NCI-H69 (cell line): ENCODE measurements at places on chromosomes 4 and X.

- DNase-seq = peak; percentile 7
These were observed 264.9 kb upstream of the PRPS2 start for GRCh38 chrX:12526306-12526705.

- peak; percentile 55 for DNase-seq
These were observed 591.1 kb upstream of the BOD1L1 start for GRCh38 chr4:14218641-14219040.

DNA sequence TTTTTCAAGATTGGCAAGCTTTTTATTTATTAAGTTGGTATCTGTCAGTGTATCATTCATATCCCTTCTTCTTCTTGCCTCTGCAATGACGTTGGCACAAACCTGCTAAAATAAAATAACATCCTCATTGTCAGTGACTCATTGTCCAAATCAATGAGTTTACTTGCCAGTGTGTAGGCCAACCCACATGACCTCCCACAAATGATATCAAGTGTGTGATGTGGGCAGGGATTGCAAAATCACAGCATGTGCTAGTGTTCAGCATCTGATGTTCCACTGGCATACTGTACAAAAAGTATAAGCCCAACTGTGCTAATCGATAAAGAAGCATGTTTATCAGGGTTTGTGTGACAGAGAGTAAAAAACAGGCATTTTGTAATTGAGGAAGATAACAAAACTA is 25.5 kb downstream of the GPAT3 start:
- peak; percentile 10 for DNase-seq

DNA sequence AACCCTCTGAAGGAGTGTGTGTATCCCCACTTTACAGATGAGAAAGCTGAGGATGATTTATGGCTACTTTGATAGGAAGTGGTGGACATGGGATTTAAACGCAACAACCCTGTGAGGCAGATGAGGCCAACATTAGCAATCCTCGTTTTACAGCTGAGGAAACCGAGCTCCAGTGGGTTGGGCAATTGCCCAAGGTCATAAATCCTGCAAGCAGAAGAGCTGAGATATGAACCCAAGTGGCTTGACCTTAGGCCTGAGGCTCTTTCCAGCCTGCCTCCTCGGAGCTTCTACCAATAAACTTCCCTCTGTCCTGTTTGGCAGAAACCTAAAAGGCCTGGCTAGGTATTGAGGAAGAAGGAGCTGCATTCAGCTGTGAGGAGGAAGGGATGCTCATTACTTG is 185.5 kb upstream of the RBPJ start:
- no peak for DNase-seq

- DNase-seq = no peak
These were observed 148.2 kb downstream of the COMMD8 start for GRCh38 chr4:47315346-47315745.

GRCh38 chrX:38052096-38052495 is 45.7 kb downstream of the SYTL5 start:
- no peak for DNase-seq

GRCh38 chr4:5389756-5390310 is 318.5 kb downstream of the EVC2 start:
- DNase-seq = no peak

DNA sequence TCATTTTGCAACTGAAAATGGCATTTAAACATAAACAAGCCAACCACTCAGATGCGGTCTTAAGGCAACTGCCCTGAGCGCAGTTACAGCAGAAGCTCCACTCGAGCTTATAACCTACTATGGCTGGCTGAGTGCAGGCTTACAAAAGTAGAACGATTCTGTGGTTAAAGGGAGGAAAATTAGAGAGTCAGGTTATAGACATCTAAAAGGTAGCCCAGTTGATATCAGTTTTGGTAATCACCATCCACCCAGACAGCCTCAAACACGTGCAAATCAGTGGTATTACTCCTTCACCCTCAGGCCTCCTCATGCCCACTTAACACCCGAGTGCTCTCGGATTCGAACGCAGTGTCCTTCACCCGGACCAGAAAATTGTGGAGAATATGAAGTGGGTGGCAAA is 3.1 kb downstream of the LEF1 start:
- peak; percentile 49 for DNase-seq

- DNase-seq = peak; percentile 77
These were observed 29.0 kb downstream of the VCX3A start for GRCh38 chrX:6505960-6506359.

- DNase-seq = no peak
These were observed 1091.8 kb downstream of the RAPGEF2 start for GRCh38 chr4:160194716-160195115.

GRCh38 chrX:40415675-40416074 is 165.1 kb upstream of the ATP6AP2 start:
- DNase-seq = peak; percentile 87

GRCh38 chr4:1540601-1541375 is 134.5 kb upstream of the NKX1-1 start:
- no peak for DNase-seq

- no peak for DNase-seq
These were observed 46.2 kb downstream of the FAM9B start for GRCh38 chrX:8987672-8988250.

DNA sequence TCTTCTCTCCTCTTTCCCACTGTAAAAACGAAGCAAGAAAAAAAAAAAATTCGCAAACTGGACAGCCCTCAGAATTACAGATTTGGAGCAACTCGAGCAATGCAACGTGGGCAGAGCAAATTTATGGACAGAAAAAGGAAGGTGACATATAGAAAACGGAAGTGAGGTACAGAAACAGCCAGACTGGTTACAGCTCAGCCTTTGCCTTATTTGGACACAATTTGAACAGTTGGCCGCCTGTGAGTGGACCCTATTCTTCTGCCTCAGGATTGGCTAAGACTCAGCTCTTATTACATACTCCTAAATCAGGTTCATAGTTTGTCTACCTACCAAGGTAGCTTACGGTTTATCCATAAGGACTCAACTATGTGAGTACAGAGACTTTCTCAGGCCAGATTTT is 98.8 kb downstream of the SOWAHB start:
- DNase-seq = no peak

DNA sequence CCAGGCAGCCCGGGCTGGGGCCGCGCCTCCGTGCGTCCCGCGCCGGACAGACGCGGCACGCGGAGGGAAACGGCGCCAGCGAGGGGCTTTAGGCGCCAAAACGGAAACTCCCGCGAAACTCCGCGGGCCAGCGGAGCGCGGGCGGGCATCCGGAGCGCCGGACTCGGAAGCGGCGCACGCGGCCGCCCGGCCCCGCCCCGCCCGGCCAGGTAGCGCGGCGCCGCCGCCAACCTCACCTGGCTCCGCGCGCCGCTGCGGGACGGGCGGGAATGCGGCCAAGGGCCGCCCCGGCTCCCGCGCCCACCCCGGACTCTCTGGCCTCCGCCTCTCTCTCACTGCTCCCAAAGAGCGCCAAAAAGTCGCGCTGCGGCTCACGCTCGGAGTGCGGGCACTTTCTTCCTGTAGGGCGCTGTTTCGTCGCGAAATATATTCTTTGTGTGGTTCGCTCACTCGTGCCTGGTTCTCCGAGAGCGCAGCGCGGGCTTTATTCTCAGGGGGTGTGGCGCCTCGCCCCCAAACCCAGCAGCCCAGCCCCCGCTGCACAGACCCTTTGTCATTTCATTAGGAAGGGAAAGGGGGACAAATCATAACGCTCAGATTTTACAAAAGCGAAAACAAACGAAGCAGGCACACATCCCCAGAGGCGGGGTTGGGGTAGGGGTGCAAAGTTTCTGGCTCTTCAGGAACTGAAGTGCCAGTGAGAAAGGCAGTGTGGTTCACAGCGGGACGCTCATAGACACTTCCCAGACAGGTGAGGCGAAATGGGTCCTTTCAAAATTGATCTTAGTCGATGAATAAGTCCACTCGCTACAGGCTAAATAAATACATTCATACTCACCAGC is 961 bp upstream of the MBNL3 start:
- DNase-seq = peak; percentile 65

DNA sequence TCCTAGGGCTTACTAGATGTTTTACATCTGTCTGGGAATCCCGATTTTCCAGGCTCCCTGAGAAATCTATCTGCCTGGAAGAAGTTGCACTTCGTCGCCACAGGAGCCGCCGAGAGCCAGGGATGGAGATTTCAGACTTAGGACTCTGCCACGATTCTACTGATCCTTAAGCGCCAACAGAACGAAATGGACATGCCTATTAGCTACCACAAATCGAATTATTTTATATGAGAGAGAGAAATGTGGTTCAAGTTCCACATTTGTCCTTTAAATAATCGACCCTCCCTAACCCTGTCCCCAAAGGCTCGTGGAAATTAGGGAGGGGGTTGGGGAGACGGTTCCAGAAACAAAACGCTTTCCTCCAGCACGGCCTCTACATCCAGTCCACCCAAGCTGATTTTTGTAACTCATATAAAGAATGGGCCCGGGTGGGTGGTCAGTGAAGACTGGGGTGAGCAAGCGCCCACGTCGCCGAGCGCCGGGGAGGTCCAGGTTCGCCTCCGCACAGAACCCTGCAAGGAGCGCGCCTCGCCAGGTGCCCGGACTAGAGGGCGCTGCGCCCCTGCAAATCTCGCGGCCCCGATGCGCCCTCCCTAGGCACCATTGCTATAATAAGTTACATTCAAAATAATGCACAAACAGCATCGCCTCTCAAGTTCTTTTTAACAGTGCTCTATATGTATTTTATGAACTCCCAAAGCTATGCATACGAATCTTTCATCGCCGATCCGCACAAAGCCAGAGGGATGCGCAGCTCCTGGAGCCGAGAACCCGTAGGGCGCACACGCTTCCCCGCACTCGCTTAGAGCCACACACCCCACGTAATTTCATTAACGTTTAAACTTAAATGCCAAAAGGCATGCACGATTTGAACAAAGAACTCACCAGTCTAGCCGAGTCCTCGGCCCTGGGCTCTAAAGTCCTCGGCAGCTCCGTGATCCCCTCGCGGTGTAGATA is 2.1 kb upstream of the FAT1 start:
- peak; percentile 75 for DNase-seq

GRCh38 chrX:20224814-20225487 is 41.8 kb downstream of the RPS6KA3 start:
- no peak for DNase-seq

DNA sequence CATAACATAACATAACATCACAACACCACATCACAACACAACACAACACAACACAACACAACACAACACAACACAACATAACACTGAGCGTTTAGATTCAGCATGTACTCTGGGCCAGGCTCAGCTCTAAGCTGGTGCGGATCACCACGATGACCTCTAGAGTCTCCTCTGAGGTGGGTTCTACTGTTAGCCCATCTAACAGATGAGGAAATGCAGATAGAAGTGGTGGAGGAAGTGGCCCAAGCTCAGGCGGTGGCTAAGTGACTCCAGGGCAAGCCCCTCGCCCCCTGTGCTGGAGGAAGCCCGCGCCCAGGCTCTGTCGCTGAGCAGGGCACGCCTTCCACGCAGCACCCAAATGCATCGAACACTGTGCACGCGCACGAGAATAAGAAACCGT is 45.3 kb upstream of the CDKN2AIP start:
- no peak for DNase-seq

- no peak for DNase-seq
These were observed 71.9 kb downstream of the PDLIM5 start for GRCh38 chr4:94523617-94524016.

DNA sequence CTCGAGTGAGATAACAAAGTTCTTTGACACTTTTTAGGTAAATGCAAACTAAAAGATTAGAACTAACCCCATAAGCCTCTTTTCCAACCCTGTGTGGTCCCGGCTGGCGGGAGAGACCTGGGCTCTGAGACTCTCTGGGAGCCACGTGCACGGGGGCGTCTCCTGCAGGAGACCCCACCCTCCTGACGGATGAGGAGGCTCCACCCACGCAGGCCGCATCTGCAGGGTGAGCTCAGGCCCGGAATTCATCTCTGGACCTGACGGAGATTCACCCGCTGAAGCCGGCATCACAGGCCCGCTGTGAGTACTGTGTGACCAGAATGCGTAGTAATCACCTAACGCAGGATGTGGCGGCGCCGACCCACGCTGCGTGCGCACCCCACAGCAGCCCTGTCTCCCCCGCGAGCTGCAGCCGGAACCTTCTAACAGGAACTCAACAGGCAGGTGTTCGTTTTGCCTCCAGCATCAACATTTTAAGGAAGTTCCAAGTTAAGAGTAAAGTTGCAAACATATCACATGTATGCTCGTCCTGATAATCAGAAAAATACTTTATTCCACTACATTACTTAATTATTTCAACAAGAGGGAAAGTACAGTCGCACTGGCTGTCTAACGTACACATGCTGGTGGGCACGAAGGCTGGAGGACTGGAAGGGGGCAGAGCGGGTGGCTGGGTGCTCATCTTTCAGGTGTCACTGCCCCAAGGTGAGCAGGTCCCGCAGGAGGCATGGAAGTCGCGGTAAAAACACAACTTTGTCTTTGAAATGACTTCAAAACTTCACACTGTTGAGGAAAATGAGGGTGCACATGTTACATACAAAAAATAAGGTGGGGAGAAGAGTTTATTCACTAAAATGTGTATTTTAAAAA is 44.5 kb downstream of the FGFRL1 start:
- peak; percentile 28 for DNase-seq

GRCh38 chr4:147863111-147863747 is 131.3 kb downstream of the ARHGAP10 start:
- DNase-seq = no peak

DNA sequence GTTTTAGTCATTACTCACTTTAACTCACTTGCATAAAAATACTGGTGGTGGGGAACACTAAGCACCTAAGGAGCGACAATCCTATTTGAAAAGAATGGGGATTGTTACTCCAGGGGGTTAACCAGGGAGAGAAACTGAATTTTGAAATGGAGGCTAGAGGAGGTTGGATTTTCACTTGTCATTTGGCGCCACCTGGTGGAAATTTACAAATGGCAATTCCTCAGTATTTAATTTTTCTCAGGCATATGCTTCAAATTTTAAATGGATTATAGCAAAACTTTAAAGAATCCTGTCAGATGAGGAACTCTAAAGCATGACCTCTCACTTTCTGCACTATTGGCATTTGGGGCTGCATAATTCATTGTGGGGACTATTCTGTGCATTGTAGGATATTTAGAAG is 2.7 kb upstream of the GEMIN8 start:
- DNase-seq = peak; percentile 70

GRCh38 chr4:6394671-6395081 is 77.7 kb downstream of the PPP2R2C start:
- DNase-seq = no peak

- DNase-seq = no peak
These were observed 143.8 kb downstream of the FANCB start for GRCh38 chrX:14729058-14729457.

DNA sequence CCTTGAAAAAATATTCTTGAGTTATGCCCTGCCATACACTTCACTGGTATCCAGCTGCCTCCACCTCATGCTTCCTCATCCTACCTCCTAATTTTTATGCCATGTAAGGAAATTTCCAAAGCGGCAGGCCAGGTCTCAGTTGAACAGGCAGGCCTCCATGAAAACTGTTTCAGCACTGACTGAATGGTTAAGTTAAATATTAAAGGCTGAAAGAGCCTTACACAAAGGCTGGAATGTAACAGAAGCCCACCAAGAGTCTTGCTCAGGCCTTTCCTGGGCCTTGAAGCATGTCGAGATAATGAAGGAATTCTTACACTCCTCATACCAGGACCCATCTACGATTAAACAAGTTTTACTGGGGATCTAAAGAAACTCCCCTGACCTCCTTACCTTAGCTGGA is 359.6 kb upstream of the NOCT start:
- no peak for DNase-seq
